ENCODE measurements at places on chromosomes 4 and X.

GRCh38 chr4:95445251-95445650 is 103.5 kb downstream of the UNC5C start:
- no peak for DNase-seq

- no peak for DNase-seq
Measured at GRCh38 chr4:105933083-105933482, 37.8 kb downstream of the NPNT start.

- DNase-seq, result no peak
Measured at GRCh38 chr4:140113653-140114052, 40.3 kb downstream of the MAML3 start.

DNA sequence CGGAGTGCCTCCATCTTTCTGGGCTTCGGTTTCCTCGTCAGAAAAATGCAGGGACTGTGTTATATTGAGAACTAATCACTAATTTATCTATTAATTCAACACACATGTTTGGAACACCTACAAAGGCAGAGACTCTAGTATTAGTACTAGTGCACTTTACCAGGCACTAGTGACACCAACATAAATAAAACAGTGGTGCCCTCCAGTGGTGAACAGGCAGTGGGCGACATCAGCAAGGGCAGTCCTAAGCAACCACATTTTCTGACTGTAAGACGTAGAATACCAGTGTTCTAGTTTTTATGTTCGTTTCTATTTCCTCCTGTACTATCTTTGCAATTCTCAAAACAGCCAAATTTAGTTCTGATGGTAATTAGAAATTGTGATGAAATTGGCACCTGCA is 69.1 kb upstream of the UCP1 start:
- DNase-seq, result no peak

GRCh38 chr4:183177001-183177400 is 77.9 kb downstream of the WWC2 start:
- no peak for DNase-seq

GRCh38 chr4:170089668-170090351 is at the start of gene AADAT:
TSS of gene AADAT (minus strand) at chr4:170089956. CDS start at chr4:170089690, 266 bp downstream.
- no peak for DNase-seq

- DNase-seq, result no peak
Measured at GRCh38 chr4:185304944-185305690, 90.6 kb downstream of the LRP2BP start.

- DNase-seq, result no peak
Measured at GRCh38 chr4:103415801-103416200, 217.7 kb upstream of the CENPE start.

- peak; percentile 19 for DNase-seq
Measured at GRCh38 chrX:150486011-150486410, 82.4 kb upstream of the MTM1 start.

DNA sequence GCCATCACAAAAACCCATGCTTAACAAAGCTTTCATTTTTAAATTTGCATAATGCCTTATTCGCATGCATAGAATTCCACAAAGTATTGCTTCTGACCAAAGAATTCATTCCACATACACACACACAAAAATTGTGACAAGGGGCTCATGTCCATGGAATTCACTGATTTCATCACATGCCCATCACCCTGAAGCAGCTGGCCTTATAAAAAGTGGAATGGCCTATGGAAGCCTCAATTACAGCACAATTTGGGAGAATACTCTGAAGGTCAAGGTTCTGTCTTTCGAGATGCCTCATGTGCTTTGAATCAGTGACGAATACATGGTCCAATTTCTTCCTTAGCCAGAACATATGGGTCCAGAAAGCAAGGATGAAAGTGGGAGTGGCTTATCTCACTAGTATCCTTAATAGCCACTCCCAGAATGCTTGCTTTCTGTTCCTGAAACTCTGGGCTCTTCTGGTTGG is 165.7 kb downstream of the KDR start:
- DNase-seq, result no peak

- DNase-seq, result no peak
Measured at GRCh38 chrX:136636121-136636520, 11.8 kb upstream of the CD40LG start.

DNA sequence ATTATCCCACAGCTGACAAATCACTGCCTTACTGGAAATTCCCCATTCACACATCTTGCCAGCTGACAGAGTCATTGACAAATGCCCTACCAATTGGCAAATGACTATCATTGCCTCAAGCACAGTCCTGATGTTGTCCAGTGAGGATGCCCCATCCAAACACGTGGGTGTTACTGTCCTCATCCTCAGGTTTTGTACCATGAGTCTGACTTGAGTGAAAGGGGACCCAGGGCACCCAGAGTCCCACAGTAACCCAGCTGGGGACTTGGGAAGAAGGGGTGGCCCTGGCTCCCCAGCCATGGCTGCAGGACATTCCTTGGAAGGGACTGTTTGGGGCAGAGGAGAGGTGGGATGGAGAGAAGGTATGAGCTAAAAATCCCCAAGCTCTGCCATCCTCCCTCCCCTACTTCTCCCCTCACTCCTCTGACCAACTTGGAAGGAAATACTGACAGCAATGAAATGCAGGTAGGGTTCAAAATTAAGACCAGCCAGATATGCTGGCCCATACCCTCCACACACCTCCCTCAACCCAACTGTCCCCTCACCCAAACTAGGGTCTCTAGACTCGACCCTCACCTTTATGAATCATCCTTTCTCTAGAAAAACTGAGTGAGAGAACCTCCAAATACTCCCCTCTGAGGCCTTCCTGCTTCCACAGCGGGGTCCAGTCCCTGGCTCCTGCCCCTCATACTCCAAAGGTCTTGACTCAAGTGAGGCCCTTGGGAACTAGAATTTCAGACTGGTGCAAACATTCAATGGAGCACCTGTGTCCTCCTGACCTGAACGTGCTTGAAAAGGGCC is 5.1 kb downstream of the TIMP1 start:
- DNase-seq, result no peak

DNA sequence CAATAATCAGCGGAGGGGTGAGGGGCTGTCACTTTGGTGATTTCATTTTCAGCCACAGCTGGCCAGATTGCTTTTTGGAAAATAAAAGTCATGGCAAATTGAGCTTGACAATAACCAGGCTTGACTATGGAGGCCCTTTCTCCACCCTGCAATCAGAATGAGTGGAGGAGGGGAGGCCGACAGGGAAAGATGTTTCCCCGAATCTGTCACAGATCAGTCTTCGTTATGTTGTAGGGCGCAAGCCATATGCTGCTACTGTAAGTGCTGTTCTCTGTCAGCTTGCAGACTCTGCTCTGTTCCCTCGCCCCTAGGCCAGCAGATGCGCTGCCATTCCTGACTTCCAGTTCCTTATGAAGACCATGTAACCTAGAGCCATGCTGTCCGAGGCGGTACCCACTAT is 114.1 kb downstream of the MGST2 start:
- DNase-seq, result no peak

DNA sequence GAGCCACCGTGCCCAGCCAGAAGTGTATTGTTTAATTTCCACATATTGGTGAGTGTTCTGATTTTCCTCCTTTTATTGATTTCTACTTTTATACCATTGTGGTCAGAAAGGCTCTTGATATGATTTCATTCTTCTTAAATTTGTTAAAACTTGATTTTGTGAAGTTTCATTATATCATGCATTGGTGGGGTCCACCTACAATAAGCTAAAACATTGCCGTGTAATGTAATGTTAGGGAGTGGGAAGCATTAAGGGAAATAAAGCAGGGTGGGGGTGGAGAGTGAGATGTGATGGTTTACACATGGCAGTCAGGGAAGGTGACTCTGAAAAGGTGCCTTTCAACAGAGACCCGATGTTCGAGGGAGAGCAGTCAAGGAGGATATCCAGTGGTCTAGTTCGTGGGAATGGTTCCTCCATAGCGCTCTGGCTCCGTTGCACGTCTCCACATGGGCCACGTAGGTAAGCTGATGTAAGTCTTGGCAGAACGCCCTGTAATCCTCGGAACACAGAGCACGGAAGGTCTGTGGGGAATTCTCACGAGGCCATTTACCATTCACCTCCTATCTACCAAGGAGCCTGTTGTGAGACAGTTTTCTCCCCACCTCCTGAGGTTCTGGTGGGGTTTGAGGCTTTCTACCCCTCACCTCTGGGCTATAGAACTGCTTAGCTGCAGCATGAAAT is 7.7 kb upstream of the WDR13 start:
- DNase-seq, result no peak

- DNase-seq, result no peak
Measured at GRCh38 chr4:62806816-62807215, 1602.4 kb downstream of the TECRL start.

GRCh38 chr4:128107766-128108165 is 46.7 kb downstream of the LARP1B start:
- no peak for DNase-seq

GRCh38 chr4:5403746-5404497 is 304.4 kb downstream of the EVC2 start:
- DNase-seq, result no peak

- no peak for DNase-seq
Measured at GRCh38 chr4:39441593-39441992, 17.1 kb downstream of the RPL9 start.

GRCh38 chr4:109998867-109999584 is 86.3 kb downstream of the EGF start:
- DNase-seq, result no peak

DNA sequence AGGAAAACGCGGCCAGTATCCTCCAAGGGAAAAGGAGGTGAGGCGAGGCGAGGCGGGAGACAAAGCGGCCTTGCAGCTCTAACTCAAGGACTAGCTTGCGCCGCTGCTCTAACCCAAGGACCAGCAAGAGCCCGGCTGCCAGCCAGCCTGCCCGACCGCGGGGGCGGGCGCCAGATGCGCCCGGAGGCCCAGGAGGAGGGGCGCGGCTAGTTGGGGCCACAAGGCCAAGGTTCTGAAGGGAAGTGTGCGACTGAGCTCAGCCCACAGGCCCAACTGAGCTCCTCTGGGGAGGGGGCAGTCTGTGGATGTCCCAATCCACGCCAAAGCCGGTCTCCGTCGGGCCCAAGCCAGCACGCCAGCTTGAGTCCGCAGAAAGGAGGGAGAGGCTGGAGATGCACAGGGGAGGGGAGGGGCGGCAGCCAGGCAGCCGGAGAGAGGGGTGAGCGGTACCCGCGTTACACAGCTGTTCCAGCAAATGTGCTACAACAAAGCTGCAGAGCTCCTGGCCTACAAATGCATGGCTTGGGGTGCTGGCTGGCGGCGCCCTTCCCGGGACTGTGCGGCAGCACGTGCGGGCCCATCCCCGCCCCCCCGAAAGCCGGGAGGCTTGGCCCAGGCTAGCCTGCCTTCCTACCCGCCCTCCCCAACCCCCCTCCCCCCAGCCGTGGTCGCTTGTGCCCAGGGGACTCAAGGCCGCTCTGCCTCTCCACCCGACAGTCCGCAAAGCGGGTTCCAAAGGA is 637 bp downstream of the AMER1 start:
- DNase-seq, result no peak

DNA sequence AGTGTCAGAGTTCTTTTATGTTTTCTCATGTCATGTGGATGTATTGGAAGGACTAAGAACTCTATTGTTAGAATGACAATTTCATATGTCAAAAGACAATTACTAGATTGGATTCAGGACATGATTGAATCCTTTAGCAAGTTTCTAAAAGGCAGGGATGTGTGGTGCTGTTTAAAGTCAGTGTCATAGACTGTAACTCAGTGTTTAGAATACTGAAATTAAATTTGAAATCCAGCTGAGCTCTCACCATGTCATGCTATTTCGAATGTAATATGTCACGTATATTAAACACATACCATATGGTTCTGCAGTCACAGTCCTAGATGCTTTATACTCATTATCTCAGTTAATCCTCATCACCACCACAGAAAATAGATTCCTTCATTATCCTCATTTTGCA is 7.8 kb downstream of the GUCY1B1 start:
- DNase-seq, result no peak
